ENCODE measurements at places on chromosomes 2 and 18.

GRCh38 chr2:167487728-167488127, 599.4 kb downstream of the XIRP2 start:
- no peak for DNase-seq

DNA sequence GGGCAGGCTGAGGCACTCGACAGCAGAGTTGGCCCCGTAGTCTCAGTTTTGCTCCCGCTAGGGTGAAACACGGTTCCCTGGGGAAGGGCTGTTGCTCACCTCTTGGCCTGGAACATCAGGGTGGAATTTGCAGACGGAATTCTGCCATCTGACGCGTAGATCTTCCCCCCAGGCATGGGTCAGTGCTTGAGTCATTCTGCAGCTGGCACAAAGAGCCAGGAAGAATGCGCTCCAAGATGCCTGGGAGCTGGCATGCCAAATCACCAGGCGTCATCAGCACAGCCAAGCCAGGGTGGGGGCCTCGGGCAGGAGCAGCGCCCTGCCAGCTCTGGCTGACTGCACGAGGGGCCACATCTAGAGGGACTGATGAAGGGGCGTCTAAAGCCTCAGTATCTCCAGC, 42.7 kb downstream of the ODC1 start:
- DNase-seq = peak; percentile 18

DNA sequence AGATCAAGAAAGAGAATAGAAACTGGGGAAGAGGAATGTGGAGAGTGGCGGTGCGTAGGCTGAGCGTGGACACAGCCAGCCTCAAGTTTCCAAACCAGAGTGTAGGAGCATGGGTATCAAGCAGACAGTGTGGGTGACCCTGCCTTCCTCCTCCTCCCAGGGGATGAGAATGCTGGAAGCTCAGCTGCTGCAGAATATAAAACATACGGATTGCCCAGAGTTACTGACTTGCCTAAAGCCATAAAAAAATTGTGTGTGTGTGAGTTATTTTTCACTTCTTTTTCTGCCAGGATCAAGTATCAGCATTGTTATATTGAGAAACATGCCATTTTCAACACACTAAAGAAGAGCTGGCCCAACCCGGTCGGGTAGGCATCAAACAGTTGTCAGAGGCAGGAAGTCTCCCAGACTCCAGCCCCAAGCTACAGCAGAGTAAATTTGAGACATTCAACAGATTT, 333.3 kb upstream of the ACVR2A start:
- DNase-seq = peak; percentile 5

DNA sequence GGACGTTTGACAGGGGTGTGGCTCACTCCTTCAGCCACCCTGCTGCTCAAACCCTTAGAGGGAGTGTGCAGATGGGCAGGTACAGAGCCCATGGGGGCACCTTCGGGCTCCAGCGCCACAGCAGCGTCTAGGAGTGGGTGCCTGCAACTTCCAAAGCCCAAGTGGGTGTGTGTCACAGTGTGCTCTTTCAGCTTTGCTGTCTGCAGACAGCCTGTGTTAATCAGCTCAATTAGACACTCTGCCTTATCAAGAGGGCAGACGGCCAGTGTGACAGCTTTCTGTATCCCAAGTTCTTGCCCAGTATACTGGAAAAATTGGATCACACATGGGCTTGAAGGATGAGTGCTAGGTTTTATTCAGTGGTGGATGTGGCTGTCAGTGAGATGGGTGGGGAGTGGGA, 96.7 kb downstream of the AP1S3 start:
- DNase-seq = no peak

GRCh38 chr18:35688757-35689156, 107.2 kb downstream of the GALNT1 start:
- no peak for DNase-seq

DNA sequence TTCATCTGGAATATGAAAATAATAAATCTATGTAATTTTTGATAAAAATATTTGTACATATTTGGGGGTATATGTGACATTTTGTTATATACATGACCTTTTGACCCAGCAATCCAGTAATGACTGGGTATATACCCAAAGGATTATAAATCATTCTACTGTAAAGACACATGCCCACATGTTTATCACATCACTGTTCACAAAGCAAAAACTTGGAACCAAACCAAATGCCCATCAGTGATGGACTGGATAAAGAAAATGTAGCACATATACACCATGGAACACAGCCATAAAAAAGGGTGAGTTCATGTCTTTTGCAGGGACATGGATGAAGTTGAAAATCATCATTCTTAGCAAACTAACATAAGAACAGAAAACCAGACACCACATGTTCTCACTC, 472.1 kb upstream of the DDX18 start:
- no peak for DNase-seq

- DNase-seq = no peak
Observed at GRCh38 chr2:43542285-43542933, 53.4 kb downstream of the THADA start.

DNA sequence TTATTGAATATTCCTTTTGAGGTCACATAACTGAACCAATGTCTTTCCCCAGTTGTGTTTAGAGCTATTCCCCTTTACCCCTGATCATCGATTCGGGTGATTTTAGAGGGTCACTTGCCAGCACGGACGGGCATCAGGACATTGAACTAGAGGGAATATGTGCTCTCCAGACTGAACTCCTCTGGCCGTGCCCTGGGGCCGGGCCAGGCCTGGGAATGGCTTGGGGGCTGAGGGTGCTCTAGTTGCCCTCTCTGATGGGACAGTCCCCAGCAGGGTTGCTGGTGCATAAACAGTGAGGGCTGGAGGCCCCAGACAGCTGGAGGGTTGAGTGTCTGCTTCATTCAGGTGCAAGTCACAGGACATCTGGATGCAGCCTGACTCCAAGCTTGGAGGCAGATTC, 90.7 kb downstream of the SMIM21 start:
- no peak for DNase-seq

DNA sequence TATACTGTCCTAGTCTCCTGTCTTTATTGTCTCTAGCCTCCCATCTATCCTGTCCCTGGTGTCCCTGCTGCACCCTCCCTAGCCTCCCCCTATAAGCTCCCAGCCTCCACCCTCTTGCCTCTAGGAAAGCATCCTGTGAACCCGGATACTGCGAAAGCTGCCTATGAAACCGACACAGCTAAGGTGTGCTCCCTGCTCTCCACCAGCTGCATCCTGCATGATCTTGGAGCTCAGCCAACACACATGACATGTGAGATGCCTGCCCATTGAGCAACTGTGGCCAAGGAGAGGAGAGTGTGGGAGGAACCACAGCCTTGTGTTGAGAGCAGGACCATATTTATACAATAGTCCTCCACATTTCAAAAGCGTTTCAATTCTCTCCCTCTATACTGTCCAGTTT, 187.1 kb downstream of the ZBTB7C start:
- no peak for DNase-seq

- DNase-seq = peak; percentile 23
Observed at GRCh38 chr18:55275039-55275901, 312.7 kb downstream of the TCF4 start.

DNA sequence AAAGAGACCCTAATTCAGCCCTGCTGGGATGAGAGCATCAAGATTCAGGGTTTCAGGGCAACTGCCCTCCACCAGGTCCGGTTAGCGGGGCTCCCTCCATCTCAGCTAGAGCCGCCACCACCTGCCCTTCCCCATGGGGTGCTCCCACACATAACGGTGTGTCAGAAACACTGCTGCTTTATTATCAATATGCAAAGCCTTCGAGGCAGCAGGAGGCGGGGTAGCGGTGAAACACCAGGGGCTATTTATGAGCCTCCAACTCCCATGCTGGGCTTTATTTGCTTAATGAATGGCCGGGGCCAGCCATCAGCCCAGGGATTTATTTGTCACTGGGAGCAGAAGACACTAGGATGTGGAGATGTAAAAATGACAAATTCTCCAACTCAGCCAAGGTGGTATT, 109.8 kb downstream of the GALNT14 start:
- DNase-seq = no peak

DNA sequence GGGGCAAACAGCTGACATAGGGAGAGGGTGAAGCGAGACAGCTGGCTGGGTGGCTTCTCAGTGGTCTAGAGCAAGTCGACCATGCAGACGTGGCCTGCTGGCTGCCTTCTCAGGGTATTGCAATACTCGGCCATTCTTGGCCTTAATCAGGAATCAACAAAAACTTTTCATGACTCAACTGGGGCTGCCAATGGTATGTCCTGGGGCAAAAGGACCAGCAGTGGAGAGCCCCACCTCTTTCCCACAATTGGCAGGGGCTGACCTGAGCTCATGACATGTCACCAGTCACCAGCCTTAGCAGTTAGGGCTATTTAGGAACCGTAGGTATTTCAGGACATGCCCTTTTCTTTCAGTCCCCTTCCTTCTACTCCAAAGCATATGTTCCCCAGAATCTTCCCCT, 19.1 kb downstream of the PLA2R1 start:
- DNase-seq = no peak

DNA sequence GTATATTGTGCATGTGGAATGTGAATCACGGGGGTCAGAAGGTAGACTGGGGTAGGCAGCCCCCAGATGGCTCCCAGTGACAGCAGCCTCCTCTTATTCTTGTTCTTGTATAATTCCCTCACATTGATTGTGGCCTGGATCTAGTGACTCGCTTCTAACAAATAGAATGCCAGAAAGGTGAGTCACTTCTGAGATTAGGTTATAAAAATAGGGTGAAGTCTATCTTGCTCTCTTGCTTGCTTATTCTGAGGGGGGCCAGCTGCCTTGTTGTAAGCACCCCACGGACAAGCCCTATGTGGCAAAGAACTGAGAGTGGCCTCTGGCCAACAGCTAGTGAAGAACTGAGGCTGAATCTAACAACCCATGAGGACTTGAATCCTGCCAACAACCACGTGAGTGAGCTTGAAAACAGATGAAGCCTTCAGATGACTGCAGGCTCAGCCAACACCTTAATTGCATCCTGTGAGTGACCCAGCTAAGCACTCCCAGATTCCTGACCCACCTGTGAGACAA, 15.6 kb upstream of the RMND5A start:
- DNase-seq = no peak

DNA sequence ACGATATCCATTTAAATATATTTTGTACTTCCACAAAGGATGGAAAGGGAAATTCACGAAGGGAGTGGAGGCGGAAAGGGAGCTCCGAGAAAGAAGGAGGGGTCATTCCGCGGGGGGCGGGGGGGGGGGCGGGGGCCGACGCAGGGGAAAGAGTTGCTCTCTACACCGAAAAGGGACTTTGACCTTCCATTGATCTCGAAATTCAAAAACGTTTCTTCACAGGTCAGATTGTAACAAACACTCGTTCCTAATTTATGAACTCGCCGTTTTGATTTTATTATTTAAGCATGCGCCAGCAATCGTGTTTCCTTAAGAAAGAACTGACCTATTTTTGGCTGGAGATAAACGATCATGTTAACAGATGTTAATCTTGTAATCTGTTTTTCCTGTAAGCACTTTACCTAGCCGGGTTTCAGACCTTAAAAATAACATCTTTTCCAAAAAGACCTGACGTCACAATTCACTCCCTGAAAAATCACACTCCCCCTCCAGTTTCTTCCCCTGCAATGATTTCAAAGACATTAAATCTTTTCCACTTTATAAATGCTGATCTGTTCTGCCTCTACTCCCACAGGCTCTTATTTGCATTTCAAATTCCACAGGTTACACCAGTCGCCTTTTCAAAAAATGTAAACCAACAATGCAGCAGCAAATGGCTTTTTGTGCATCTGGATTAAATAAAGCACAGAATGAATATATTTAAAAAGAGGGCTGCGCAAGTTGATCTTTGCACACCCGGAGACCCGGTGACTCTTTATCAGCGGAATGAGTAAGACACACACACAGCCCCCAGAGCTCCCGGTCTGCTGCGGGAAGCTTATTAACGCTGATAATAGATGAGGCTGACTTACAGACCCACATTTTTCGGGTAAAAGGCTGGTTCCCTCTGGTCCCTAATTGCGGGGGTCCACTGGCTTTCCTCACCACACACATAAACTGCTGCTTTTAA, 1.6 kb downstream of the ZNF516 start:
- no peak for DNase-seq

DNA sequence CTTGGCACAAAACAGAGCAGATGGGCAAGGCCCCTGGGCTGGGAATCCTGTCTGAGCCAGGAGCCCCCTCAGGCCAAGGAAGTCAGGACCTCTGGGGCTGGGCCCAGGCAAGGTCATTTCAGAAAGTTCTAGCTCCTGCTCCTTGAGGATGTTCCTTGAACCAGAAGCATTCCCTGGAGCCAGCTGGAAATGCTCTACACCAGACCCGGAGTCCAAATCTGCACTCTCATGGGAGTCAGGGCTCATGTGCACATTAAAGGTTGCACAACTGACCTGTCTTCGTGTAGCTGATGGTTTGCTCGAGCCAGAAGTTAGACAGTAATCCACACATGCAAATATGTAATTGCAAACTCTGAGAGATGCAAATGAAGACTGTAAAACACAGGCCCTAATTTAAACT, 18.0 kb downstream of the PARD6G start:
- no peak for DNase-seq

- no peak for DNase-seq
Observed at GRCh38 chr2:240586919-240587800, 626 bp downstream of the CAPN10 start.

GRCh38 chr2:30643674-30644073, 163.6 kb downstream of the CAPN13 start:
- no peak for DNase-seq

GRCh38 chr2:64876137-64876647, 113.0 kb upstream of the SLC1A4 start:
- DNase-seq = peak; percentile 80

- no peak for DNase-seq
Observed at GRCh38 chr18:24266131-24266530, 127.3 kb downstream of the CABYR start.

GRCh38 chr2:5825686-5826085, 133.5 kb downstream of the SOX11 start:
- DNase-seq = no peak

DNA sequence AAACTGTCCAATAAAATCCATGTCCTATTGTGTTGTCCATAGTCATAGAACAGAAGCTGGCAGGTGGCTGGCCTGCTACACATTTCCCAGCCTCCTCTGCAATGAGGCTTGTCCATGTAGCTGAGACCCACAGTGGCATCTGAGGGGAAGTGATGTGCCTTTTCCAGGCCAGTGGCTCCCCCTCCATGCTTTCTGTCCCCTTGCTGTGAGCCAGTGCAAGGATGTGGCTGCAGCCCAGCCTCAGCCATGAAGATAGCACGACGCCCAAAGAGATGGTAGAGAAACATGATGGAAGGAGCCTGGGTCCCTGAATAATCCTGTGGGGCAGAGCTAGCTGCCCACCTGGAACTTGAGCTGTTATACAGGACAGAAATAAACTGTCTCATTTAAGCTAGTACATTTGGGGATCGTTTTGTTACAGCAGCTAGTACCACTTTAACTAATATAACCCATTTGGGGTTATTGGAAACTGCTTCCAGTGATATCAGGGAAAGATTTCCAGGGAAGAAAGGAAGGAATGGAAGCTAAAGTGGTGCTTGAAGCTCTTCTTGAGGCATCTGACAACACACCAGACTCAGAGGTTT, 40.3 kb downstream of the SFXN5 start:
- DNase-seq = no peak

- DNase-seq = no peak
Observed at GRCh38 chr2:100756704-100757103, 63.2 kb upstream of the NPAS2 start.

DNA sequence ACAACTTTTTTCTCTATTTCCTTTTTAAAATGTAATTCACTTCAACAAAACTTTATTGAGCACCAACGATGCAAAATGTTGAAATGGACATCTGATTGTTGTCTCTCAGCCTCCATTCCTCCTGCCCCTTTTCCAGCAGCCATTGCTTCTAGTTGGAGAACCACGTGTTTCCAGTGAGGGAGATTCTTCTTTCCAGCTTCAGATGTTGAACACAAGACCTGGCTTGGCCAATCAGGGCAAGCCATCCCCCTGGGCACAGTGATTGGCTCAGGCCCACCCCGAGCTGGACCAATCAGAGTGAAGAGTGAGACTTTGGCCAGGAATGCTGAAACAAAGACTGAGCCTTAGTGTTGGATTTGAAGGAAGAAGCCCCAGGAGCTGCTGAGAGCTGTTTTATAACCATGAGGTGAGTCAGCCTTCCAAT, 59.0 kb downstream of the E2F6 start:
- DNase-seq = peak; percentile 48

All from caudate nucleus (tissue), 63 donors.